ENCODE measurements at places on chromosomes 5 and 9.

- DNase-seq, result no peak
These were observed 1.9 kb downstream of the IRX2 start for GRCh38 chr5:2749514-2750025.

DNA sequence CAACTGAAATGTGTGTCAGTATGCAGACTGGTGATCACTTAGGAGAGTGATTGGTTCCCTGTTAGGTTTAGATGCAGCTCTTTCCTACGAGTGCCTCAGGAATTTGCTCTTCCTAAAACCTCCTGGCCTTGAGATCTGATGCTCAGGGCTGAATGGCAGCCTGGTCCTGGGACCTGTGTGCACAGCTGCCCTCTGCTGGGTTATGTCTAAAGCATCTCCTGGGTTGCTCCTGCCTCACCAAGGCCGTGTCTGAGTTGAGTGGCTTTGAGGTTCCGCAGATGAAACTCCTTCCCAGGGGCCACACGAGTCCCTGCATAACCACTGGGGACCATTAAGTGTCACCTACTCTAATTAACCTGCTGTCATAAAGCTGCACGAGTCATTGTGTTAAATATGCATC, 59.5 kb downstream of the MVB12B start:
- no peak for DNase-seq

GRCh38 chr5:17709011-17709710, 74.9 kb downstream of the TAF11L14 start:
- no peak for DNase-seq

GRCh38 chr9:116924462-116925110, 237.5 kb downstream of the TRIM32 start:
- no peak for DNase-seq

- DNase-seq, result no peak
These were observed 34.6 kb upstream of the RAI14 start for GRCh38 chr5:34621277-34622097.

DNA sequence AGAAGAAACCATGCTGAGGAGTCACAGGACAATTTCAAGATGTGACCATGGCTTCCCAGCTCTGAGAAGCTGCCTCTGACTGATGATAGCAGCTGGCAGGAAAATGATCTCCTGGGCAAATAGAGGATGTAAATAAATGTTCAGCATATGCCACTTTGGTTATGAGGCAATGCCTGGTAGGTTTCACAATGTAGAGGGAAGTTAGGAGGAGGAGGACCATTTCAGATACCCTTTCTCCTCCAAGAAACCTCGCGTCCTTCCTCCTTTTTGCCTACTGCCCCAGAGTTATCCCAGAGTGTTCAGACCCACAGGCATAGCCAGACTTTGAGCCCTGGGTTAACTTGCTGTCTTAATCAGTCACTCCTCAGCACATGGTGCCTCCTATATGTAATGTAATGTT, 541.6 kb upstream of the DAP start:
- no peak for DNase-seq
